NCI-H187 (cell line): ENCODE measurements at places on chromosomes 1 and 21.
A peak's percentile ranks its signal among the peaks of the same experiment; 100 is the strongest.

DNA sequence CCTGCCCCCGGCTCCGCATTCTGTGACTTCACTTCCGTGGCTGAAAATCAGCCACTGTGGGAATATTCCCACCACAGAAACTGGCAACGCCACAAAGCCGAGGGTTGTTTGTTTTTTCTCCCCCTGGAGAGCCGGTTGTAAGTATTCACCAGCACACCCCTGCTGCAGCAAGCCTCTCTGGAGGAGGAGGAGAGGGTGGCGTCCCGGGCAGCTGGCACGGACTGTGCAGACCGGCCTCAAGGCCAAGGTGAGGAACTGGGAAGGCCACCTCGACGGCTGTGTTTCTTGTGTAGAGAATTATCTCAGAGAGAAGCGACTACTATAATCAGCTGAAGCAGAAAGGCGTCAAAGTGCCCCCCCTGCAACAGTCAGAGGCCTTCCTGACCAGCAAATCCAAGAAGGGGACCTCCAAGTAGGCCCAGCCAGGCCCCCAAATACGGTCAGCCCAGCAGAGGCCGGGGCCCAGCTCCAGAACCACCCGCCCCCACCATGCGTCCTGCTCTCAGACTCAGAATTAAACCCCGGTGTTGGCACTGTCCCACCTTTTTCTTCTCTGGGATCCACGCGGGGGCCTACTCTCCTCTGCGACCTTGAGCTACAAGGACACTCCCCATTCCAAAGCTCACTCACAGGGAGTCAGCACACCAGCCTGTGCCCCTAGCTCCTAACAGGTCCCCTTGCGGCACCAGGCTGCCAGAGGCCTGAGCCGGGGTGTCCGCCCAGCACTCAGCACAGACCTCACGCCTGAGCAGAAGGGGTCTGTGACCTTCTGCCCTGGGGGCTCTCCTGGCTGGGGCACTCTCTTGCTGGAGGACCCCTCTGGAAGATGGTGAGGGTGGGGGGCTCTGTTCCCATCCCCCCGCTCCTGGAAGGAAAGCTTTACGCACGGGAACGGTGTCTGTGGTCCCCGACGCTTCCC, 1.2 kb upstream of the SMIM1 start:
- DNase-seq: no peak

DNA sequence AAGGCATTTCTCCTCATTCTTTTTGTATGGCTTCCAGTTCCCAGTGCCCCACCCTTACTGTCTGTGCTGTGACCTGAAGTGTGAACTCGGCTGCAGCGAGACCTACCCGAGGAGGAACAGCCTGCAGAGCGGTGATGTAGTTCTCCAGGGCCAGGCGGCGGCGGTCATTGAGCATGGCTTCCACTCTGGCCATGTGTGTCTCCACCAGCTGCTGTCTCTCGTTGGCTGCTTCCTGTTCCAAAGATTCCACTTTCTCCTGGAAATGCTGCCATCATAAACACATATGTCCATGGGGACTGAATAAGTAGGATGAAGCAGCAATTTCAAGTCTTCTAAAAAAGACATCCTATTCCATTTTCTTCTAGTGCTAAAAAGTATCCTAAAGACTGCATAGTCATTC, 195.6 kb downstream of the APP start:
- DNase-seq: no peak

GRCh38 chr1:169565335-169566271, 20.7 kb downstream of the F5 start:
- no peak for DNase-seq

- no peak for DNase-seq
These were observed 58.5 kb upstream of the LAX1 start for GRCh38 chr1:203706444-203706843.

DNA sequence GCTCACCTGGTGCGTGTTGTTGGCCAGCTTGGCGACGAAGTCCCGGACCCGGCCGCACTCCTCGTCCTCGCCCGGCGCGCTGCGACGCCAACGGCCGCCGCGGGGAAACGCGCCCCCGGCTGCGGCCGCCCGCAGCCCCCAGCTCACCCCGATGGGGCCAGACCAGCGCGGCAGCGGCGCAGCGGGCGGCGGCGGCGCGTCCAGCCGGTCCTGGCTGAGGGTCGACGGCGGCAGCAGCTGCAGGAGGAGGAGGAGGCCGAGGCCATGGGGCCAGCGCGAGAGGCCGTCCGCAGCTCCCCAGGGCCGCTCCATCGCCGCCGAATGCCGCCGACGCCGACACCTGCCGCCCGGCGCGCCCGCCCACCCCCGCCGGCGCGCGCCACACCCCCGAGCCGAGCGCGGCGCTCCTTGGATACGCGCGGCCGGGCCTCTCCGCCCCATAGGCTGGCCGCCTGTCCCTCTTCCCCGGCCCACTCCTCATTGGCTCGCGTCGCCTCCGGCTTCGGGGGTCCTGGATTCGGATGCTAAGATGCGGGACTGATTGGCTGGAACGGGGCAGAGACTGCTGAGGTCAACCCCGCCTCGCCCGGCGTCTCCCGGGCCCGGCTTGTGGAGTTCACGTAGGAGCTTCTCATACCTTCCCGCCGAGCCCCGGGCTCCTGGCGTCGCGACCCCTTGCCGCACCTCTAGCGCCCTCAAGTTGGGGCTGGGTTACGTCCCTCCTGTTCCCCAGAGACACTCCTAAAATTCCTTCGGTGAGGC, at the start of gene SORT1:
SORT1 (minus strand) TSS at position 338 of the 762 bp plus-strand sequence; CDS start at position 312, 26 bp downstream.
- DNase-seq: peak; percentile 66

GRCh38 chr1:36155408-36156328, at the start of gene MAP7D1:
Gene MAP7D1 (plus strand): TSS chr1:36156160. CDS start chr1:36156418, 258 bp downstream.
- peak; percentile 33 for DNase-seq
